Spinal cord (tissue), 10 donors: ENCODE measurements at places on chromosomes 11 and 22. TPM values are rescaled to one million over a fixed set of nuclear protein-coding genes. Genes with fewer than 3 reads are reported as not detected.

The C11orf16 gene
- polyA plus RNA-seq: 0.30 TPM

The HPS4 gene
- polyA plus RNA-seq: 34.2 TPM

The CARD18 gene
- polyA plus RNA-seq: not detected

The MOV10L1 gene
- 4.9 TPM for polyA plus RNA-seq

The RAB36 gene
- 15.1 TPM for polyA plus RNA-seq

The DRD4 gene
- polyA plus RNA-seq: 5.4 TPM

The CARNS1 gene
- 34.2 TPM for polyA plus RNA-seq

The ZNF214 gene
- polyA plus RNA-seq: 5.8 TPM

The CBLIF gene
- polyA plus RNA-seq: not detected

The HOATZ gene
- polyA plus RNA-seq: 6.5 TPM

The FXYD6 gene
- polyA plus RNA-seq: 772 TPM

The MYOD1 gene
- 0.12 TPM for polyA plus RNA-seq

The LRRC10B gene
- 8.2 TPM for polyA plus RNA-seq

The BIRC3 gene
- 1.8 TPM for polyA plus RNA-seq

The UBE4A gene
- polyA plus RNA-seq: 43.8 TPM

The CHRDL2 gene
- 1.7 TPM for polyA plus RNA-seq

The RTN4R gene
- 25.3 TPM for polyA plus RNA-seq

The CHRM4 gene
- 7.6 TPM for polyA plus RNA-seq

The ELFN2 gene
- 60.2 TPM for polyA plus RNA-seq

The PVALB gene
- polyA plus RNA-seq: 11.9 TPM
